M059J (cell line): ENCODE measurements at places on chromosomes 3 and 15. TPM values are rescaled to one million over a fixed set of nuclear protein-coding genes. Genes with fewer than 3 reads are reported as not detected.

DNA sequence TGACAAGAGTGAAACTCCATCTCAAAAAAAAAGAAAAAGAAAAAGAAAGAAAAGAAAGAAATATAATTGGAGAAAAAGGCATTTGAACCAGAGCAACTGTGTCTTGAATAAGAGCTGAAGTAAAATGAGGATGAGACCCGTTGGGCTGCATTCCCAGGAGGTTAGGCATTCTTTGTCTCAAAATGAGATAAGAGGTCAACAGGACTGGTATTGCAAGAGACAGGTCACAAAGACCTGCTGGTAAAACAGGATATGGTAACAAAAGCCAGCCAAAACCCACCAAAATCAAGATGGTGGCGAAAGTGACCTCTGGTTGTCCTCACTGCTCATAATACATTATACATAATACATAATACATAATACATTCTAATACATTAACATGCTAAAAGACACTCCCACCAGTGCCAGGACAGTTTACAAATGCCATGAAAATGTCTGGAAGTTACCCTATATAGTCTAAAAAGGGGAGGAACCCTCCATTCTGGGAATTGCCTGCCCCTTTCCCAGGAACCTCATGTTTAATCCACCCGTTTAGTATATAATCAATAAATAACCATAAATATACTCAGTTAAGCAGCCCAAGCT lies 8.6 kb upstream of the TIPIN start:
- DNase-seq, result no peak

DNA sequence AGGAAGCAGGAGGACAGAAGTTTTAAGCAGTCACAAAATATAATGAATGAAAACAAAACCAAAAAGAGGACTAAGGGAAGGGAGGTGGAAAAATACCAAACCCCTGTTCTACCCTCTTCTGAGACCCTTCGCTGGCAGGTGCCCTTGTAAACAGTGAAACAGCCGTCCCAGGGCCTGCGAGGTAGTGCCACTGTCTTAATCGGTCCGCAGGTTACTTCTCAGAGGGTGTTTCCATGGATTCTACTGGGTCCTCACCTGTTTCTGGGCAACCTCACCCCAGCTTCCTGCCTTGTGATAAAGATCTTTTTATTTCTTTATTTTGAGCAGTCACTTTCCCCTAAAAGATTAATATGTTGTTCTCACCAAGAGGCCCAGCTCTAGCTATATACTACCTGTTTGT lies 65.3 kb downstream of the SLC30A4 start:
- DNase-seq, result no peak

GRCh38 chr3:71694358-71694999 lies 30.7 kb downstream of the EIF4E3 start:
- no peak for DNase-seq

DNA sequence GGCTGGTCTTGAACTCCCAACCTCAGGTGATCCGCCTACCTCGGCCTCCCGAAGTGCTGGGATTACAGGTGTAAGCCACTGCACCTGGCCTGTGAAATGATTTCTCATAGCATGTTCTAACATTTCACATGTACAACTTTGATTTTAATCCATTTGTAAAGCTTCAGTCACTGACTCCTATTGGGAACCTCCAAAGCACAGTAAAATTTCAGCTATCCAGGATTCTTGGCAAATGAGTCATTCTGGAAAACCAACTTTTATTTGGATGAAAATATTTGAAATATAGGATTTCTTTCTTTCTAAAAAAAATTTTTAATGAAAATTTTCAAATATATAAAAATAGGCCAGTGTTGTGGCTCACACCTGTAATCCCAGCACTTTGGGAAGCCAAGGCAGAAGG lies 2.7 kb upstream of the LMAN1L start:
- DNase-seq, result peak; percentile 44

DNA sequence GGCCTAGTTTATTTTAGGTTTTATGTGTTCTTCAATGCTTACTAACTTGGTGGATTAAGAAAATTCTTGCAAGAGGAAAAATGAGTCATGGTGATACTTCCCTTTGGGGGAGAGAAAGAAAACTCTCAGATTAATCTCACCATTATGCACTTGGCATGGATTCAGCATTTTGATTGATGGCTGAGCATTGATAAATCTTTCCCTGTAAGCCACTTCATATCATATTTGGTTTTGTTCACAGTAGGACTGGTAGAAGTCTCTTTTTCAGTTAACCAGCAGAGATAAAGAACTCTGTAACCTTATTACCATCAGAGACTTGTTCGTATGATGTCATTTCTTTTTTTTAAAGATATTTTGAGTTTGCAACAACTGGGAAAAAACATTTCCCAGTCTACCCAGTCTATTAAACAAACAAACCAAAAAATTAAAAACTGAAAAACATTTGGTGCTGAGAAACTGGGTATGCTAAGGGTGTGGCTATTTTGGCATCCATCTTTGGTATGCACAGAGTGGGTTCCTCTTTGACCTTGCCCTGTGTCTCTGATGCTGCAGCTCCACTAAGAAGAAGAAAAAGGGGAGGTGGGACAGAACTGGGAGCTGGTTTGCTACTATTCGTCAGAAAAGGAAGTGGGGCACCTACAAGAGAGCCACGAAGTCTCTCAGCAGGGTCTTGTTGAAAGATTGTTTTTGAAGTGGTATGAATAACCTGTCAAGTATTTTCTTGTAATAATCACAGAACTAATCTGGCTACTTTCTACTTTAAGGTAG lies 17.2 kb downstream of the TMOD3 start:
- DNase-seq, result peak; percentile 81

DNA sequence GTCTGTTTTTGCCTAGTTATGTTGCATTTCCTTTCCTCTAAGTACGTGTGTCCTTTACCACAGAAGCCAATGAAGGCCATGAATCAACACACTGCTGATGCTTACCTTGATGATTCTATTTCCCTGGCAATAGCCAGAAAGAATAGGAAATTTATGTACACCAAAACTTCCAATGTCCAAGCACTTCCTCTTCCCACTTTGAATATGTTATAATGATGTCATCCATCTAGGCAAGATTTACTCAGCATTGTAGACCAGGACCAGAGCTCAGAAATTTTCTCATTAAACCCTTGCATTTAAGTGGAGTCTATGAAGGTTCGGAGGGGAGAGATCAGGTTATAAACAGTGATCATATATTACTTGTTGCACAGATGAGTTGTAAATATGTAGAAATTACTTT lies 126.0 kb downstream of the THRB start:
- DNase-seq, result no peak

DNA sequence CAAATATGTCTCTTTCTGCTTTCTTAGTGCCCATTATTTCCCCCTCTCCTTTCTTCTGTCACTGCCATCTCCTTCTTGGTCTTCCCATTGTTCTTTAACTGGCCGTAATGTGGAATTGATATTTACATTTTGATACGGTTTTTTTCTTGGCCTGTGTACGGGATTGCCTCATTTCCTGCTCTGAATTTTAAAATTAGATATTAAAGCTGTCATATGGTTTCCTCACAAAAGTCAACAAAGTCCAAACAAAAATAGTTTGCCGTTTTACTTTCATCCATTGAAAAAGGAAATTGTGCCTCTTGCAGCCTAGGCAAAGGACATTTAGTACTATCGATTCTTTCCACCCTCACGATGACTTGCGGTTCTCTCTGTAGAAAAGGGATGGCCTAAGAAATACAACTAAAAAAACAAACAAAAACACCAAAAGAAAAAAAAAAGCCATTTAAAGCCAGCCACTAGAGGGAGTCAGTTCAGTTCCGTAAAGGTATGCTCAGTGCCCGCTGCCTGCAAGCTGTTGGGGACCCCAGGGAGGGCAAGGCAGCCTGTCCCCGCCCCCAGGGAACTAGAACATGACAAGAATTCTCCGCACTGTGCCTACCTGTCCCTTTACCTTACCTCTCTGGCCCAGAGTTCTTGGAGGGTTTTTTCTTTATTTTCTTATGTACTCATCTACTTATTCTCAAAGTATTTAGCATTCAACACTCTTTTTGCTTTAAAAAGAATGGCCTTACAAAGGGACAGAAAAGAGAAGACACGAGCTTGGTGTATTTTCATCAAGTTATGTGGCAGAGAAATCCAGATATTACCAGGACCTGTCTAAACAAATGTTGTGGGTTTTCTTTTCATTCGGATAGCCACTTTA lies 30.0 kb upstream of the NR2E3 start:
- peak; percentile 60 for DNase-seq

DNA sequence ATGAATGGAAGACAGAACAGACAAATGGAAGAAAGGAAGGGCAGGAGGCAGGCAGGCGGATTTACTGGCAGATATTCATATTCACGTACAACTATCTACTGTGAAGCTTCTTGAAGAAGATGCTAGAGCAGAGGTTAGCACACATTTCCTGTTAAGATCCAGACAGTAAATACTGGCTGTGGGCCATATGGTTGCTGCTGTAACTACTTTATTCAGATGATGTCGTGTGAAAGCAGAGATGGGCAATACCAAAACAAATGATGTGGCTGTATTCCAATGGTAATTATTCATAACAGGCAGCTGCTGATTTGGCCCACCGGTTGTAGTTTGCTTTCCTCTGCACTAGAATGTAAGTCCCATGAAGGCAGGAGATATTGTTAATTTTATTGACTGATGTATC lies 115.7 kb upstream of the PRTG start:
- DNase-seq, result peak; percentile 27

GRCh38 chr3:149085828-149086231 lies 503 bp downstream of the HLTF start:
- peak; percentile 58 for DNase-seq

GRCh38 chr3:115903843-115904242 lies 280.5 kb downstream of the GAP43 start:
- peak; percentile 21 for DNase-seq

DNA sequence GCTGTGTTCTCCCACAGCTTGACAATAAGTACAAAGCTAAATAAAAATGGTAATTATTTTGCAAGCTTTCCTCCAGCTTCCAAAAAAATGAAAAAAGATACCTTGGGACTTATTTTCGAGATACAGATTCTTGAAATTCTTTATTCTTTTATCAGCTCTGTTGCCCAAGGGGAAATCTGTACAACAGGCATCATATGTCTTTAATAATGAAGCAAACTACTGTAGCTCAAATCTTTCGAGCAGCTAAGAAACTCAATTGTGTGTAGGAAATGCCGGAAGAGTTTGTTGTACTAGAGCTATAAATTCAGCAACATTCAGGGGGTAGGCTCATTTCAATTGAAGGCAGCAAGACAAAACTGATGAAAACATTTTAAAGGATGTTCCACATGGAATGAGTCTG lies 297.7 kb downstream of the GBE1 start:
- DNase-seq, result no peak

DNA sequence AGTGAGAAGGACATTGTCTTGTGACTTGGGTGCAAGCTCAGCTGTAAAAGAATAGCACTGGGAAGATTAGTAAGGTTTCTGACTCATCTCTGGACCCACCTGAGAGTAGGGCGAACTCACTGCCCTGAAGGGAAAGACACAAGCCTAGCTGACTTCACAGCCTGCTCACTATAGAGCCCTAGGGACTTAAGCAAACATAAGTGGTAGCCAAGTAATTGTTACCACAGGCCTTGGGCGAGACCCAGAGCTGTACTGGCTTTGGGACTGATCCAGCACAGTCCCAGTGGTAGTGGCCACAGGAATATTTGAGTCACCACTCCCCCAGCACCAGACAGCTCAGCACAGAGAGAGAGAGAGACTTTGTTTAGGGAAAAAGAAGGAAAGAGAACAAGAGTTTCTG lies 429.9 kb downstream of the TBL1XR1 start:
- DNase-seq, result peak; percentile 99

DNA sequence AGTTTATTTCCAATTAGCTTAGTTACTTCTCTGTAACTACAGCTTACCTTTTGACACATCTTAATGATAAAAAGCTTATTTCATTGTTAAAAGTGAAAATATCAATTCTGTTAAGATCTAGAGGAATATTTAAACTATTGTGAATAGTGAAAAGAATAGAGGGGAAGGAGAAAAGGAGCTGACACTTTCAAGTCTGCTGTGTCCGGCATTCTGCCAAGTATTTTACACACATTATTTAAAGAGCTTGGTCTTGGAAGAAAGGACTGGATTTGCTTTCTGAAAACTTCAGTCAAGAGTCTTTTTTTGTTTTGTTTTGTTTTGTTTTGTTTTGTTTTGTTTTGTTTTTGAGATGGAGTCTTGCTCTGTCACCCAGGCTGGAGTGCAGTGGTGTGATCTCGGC lies 34.8 kb downstream of the CCDC80 start:
- no peak for DNase-seq

DNA sequence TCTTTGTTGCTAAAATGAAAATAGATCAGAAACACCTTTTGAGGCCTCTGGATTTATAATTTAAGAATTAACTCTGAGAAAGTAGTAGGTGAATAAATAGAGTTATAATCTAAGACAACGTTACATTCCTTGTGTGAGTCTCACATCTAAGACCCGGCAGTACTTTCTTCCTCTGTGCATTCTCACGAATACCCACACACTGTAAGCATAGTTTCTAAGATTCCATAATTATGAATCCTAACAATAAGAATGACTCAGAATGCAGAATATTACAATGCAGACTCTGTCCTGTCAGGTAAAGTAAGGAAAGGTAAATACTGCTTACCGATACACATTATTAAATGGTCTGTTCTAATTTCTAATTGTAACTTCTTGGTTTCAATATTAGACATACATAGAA lies 257.7 kb upstream of the CNTN6 start:
- DNase-seq, result no peak

DNA sequence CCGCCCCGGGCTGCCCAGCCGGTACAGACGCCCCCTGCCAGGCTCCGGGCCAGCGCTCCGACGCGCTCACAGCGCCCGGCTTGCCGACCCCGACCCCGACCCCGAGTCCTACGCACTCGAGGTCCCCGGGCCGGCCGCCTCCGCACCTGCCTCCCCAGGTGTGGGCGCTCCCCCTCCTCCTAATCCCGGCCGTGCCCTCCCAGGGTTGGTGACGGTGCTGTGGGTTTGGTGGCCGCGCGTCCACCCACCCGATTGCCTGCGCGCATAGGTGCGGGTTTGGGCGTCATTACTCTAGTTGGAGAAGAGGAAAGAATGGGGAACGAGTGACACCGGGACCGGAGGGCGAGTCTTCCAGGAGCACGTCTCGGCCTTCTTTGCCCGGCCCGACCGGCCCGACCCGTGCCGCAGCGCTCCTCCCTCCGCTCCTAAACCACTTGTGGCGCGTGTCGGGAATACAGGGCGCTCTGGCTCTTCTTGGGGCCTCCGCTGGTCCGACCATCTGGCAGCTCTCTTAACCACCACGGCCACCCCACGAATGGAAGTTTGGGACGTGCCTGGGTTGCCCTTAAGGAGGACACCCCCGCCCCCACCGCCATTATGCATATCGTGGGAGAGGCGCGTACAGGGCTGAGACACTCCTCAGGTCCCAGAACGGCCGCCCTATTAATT lies 810 bp upstream of the THRB start:
- DNase-seq, result no peak

GRCh38 chr15:78101423-78102105 lies 9.2 kb downstream of the SH2D7 start:
- DNase-seq, result no peak

Gene SAMMSON
- total RNA-seq, result not detected in 2 replicates

Gene CHST14
- total RNA-seq, result 35.5 and 40.5 TPM in 2 replicates

Gene MKRN3
- total RNA-seq, result 9.3 and 13.7 TPM in 2 replicates

Gene MUSTN1
- 0.27 TPM in 1 of 2 replicates, not detected in the other for total RNA-seq

Gene CORO2B
- 6.7 and 10.5 TPM in 2 replicates for total RNA-seq

Gene PLA2G4E
- not detected in 2 replicates for total RNA-seq

Gene SH2D7
- not detected in 2 replicates for total RNA-seq
